Activated CD4-positive, alpha-beta T cell treated with anti-CD3 and anti-CD28 coated beads, Interleukin-2, amount 10 ng/mL, durations not matched to agents 24 days and 14 days (primary cell): ENCODE measurements at places on chromosomes 16 and 17.

DNA sequence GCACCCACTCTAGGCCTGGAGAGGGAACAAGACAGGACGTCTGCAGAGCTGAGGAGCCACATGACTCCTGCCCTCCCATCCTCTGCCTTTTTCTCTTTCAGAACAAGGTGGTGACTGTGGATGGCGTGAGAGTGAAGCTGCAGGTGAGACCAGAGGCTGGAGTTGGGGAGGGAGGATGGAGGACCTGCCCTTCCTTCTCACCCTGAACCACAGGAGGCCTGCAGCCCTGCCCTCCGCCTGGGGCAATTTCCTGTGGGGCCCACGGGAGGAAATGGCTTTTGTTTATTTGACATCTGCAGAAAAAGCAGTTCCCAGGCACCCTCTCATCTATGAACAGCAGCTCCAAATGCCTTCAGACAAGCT is 5.1 kb downstream of the RAB37 start:
- DNase-seq: peak; percentile 92

DNA sequence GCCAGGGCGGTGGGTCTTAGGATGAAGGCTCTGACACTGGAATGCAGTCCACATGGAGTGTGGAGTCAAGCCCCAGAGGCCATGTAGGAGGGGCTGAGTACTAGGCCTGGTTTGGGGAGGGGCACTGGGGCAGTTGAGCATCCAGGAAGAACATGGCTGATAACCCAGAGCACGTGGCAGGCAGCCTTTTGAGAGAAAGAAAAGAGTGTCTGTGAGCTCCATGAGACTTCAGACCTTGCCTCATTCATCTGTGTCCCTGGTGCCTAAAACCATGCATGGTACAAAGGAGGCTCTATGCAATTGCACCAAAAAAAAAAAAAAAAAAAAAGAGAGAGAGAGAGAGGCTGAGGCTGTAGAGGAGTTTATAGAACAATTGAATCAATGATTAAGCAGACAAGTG is 14.6 kb downstream of the SLC46A1 start:
- DNase-seq: no peak

DNA sequence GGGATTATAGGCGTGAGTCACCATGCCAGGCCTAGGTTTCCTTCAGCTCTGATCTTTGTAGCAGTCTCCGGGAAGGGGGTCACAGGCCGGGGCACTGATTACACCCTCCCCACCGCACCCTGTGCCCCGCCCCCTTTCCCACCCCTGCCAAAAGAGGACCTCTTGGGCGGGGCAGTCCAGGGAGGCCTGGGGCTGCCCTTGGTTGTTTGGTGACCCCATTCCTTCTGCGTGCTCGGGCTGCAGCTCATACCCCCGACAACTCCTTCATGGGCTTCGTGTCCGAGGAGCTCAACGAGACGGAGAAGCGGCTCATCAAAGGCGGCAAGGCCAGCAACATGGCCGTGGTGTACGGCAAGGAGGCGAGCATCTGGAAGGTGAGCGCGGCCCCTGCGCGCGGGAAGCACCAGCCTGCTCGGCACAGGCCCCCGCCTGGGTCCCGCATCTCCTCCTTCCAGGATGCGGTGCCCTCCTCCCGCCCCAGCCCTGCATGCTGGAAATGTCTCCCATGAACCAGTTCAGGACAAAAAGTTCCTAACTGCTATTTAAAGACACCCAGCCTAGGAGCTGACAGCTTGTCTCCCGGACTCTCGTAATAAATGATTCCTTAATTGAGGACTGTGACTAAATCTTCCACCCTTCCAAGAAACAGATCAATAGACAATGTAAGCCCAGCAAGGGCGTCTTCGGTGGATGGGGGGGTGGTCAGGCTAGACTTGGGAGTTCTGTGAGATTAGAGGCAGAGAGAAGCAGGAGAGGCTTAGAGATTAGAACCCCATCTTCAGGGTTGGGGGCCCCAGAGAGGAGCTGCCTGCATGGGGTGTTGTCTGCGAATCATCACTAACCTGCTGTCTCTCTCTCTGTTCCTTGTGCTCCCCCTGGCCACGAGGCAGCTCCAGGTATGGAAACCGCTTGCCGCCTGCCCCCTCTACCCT is 64.5 kb downstream of the MGAT5B start:
- DNase-seq: no peak

- DNase-seq: no peak
These were observed 146.1 kb downstream of the GAS7 start for GRCh38 chr17:10052106-10052813.

DNA sequence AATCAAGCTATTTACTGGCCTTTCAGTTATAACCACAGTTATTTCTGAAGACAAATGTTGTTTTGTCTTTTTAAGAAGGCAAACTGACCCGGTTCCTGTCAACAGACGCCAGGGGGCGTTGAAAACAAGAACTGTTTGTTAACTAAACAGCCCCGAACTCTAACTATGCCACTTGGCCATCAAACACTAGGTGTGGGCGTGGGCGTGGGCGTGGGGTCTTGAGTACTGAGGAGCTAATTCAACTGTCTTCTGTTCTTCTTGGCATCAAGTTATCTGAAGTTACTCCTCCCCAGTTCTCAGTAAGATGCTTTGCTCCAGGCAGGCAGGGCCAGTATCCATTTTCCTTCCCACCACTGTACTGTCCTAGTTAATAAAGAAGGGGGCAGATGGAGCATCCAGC is 63.3 kb upstream of the MTMR4 start:
- DNase-seq: peak; percentile 83

GRCh38 chr17:29718446-29719039 is 95.8 kb upstream of the CORO6 start:
- DNase-seq: no peak

GRCh38 chr17:63504261-63504660 is 18.9 kb upstream of the KCNH6 start:
- DNase-seq: no peak

DNA sequence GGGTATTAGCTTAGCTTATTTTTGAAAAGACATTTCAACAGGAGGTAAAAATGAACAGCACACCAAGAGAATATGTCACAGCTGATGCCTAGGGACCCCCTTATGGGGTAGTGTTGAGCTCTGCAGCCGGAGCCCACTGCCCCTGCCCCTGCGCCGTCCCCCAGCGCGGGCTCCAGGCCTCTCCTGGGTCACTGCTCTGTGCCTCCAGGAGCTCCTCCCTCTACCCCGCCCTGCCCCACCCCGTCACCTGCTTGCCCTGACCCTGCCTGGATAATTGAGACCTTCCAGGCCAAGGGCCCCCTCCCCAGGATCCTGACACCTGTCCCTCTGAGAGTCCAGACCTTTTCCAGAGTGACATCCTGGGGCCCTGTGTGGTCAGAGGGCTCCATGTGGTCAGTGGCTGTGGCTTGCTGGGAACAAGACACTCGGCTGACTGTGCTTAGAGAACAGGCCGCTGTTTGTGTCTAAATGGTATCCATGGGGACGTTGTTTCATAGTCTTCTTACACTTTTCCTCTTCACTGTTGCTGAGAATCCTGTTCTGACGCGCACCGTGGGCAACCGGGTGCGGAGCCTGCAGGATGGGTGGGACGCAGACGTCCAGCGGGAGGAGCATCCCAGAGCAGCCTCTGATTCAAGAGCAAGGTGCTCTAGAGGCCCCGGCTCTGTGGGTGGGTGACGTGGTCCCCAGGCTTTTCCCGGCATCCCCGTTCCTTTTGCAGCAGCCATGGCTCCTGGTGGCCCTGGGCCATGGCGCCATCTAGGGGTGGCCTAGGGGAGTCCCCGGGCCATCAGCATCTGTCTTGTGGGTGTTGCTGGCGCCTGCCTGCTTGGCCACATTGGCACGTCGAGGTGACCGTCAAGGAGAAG is 20.0 kb upstream of the WFIKKN1 start:
- DNase-seq: peak; percentile 79

- no peak for DNase-seq
These were observed 70.0 kb upstream of the FAM20A start for GRCh38 chr17:68670967-68671693.

- peak; percentile 86 for DNase-seq
These were observed 11.1 kb downstream of the CMTM2 start for GRCh38 chr16:66590322-66590721.

- DNase-seq: no peak
These were observed 188.0 kb downstream of the PMP22 start for GRCh38 chr17:15076991-15077663.

DNA sequence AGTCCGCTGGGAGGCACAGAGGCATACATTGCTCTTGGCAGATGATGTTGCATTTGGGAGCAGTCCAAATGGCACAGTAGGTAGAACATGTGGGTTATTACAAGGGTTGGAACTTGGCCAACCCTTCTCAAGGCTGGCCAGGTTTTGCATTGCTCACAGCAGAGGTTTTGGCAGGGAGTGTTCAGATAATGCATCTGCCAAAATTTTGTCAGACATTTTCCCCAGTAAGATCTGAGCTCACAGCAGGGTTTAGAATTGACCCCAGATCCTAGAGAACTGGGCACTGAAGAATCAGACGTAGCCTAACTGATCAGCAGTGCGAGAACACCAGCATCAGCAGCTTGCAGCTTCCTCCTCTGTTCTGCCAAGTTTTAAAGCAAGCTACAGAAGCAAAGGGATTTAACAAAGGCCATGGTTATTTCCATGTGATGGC is 468.8 kb upstream of the KIF2B start:
- no peak for DNase-seq

DNA sequence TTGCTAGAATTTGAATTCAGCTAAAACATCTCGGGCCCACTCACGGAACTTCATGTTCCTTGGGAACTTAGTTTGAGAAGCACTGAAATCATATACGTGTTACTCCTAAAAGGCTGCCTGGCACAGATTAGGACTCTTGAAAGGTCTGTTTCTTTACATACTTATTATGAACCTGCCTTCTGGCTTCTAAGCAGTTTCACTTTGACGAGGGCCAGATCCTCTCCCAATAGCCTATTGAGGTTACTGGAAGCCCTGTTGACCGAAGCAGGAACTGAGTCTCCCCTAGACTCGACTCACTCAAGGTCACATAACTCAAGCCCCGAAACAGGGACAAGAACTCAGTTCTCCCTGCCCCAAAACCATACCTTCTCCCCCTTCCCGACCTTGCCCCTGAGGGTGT is 121.9 kb upstream of the PLCG2 start:
- DNase-seq: no peak

- DNase-seq: peak; percentile 98
These were observed at the start of gene FOXJ1 for GRCh38 chr17:76141212-76142038. FOXJ1 (minus strand) TSS chr17:76141245; CDS start chr17:76140395, 850 bp downstream.
